Stimulated activated CD4-positive, alpha-beta T cell treated with anti-CD3 and anti-CD28 coated beads, Interleukin-1b, Interleukin-23, amount 100 ng/mL, for 1 hour (primary cell): ENCODE measurements at places on chromosomes 2 and 18.

DNA sequence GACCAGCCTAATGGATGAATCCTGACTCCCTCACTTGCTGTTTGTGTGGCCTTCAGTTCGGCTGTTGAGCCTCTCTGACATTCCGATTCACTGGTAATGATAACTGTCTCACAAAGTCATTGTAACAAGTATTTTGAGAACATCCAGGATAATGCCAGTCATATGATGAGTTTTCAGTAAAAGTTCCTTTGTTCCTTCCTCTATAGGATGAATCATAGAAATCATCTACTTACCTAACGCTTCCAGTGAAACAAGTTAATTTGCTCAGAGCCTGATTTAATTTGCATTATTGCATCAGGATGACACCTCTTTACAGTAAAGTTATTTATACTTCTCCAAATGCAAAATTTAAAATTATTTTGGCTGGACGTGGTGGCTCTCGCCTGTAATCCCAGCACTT lies 32.0 kb downstream of the RAB31 start:
- no peak for DNase-seq

DNA sequence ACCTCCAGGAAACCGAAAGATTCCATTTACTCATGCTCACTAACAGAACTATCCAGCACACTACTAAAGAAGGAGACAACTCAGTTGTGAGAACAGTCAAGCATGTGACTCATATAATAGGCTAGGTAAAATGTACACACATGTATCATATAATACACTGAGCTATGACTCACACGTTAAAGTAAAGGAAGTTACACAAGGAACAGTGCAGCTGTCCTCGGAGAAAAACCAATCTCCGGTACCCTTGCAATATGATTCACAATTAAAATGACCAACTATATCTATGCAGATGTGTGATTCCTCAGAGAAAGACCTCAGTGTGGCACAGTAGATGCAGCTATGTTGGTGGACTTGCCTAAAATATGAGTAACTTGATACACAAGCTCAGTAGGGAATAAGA lies 76.5 kb downstream of the STRN start:
- no peak for DNase-seq

GRCh38 chr18:48116017-48116416 lies 185.6 kb upstream of the SMAD2 start:
- DNase-seq = no peak

- DNase-seq = no peak
These were observed 27.6 kb upstream of the CALCRL start for GRCh38 chr2:187475499-187476248.

GRCh38 chr2:31440764-31441163 lies 26.2 kb upstream of the XDH start:
- DNase-seq = no peak

DNA sequence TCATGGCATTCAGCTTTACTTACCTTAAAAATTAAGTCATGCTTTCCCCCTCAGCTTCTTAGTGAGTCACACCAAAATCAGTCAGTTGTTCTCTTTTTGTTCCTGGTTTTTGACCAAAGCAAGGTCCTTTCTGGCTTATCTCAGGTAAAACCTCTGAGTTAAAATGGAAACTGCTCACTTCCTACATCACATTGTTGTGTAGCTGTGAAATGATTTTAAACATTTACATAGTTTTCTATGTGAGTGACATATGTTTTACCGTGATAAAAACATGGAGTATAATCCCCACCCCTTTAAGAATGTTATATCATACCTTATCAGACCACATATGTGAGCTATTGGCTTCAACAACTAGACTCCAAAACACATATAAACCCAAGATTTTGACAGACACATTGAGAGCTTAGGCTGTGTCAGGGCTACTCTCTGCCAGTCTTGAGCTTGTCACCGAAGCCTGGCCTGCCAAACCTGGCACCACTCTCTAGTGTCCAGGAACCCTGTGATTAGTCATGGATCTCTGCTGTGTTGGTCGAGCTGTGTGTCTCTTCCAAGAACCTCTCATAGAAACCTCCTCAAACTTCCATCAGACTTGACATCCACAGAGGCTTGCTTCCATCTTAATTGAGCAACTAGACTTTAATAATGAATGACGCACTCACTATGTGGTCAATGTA lies 294.5 kb upstream of the FBXO11 start:
- no peak for DNase-seq

GRCh38 chr2:191922736-191923651 lies 76.1 kb upstream of the CAVIN2 start:
- DNase-seq = no peak

DNA sequence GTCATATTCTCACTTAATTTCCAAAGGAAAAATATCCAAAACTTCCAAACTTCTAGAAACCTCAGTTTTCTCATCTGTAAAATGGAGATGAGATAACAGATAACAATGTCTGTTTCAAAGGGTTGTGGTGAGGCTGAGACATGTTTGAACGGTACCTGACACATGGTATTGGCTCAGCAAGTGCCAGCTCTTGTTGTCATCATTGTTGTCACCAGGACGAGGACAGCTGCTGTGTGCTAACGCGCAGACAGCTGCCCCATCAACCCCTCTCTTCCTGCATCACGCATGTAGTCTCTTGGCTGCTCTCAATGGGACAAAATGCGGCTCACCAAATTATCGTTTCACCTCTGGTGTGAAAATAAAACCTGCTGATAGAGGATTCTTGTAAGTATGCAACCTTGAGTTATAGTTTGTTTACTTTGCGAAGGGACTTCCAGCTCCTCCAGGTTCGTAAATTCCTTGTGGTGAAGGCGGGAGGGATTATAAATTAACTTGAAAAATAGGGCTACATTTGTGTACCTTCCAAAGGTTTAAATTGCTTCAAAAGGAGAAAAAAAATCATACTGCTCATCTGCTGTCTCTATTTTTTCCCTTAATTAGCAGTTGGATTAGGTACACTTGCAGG lies 605.4 kb downstream of the BCL11A start:
- no peak for DNase-seq

DNA sequence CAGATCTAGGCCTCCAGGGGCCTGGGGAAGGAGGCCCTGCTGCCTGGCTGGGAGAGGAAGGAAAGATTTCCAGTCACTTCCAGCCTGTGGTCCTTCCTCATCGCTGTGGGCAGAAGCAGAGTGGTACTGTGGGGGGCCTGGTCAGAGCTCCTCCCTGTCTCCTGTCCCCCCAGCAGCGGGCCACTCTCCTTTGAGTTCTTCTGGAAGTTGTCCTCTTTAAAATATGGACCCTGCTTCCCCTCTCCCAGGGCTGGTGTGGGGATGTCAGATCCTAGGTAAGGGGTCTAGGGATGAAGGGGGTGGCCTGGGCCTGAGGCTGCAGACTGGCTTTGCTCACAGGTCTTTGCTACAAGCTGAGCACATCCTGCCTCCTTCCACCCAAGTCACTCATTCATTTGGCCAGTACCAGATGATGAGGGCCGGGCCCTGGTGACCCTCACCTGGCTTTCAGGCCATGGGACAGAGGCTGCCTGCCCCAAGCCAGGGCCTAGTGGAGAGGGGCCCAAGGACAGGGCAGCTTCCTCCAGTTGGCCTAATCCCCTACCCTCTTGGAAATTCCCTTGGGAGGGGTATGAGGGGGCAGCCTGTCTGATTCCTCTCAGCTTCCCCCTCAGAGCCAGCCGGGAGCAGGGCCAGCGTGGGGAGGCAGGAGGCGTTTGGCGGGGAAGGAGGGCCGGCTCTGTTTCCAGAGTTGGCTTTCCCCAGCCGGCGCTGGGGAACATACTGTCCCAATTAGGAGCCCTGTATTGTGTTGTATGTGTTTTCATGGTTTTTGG lies 231.9 kb downstream of the DYSF start:
- no peak for DNase-seq

- DNase-seq = no peak
These were observed 11.7 kb upstream of the MSH6 start for GRCh38 chr2:47771211-47771610.

- DNase-seq = no peak
These were observed 199.2 kb downstream of the ICOS start for GRCh38 chr2:204135752-204136151.

DNA sequence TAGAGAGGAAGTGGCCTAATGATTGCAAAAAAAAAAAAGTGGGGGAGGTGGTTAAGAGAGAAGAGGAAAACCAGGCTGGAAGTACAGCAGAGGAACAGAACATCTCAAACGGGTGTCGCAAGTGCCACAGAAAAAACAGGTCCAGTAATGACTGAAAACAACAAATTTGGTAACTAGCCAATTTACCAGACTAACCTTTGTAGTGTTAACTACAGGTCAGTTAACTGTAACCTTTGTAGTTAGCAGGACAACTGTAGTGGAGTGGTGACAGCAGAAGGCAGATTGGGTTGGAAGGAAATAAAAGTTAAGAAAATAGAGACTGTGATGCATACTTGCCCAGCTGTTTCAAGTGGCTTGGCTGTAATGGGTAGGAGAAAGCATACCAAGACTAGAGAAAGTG lies 91.4 kb upstream of the CHST9 start:
- DNase-seq = no peak

DNA sequence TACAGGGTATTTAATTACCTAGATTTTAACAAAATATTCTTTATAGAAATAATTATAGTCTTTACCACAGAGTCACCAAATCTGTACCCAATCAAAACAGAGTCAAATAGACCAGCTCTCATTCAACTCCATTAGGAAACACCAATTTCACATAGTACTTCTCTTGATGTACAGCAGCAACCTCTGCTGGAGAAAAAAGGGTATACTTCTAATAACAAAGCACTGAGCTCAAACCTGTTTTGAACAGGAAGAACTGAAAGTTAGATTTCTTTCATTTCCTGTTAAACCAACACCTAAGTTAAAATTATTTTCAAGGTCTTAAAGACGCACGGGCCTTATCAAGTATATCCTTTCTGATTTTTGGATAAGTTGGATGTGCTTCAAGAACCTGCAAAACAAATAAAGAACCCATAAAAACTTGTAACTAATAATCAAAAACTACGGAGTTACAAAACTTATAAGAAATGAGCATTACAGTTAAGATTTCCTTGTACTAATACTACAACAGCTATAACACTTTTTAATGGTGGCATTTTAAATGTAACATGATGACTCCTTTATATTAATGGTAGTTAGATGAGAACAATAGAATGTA lies 79.0 kb downstream of the TTC21B start:
- no peak for DNase-seq

DNA sequence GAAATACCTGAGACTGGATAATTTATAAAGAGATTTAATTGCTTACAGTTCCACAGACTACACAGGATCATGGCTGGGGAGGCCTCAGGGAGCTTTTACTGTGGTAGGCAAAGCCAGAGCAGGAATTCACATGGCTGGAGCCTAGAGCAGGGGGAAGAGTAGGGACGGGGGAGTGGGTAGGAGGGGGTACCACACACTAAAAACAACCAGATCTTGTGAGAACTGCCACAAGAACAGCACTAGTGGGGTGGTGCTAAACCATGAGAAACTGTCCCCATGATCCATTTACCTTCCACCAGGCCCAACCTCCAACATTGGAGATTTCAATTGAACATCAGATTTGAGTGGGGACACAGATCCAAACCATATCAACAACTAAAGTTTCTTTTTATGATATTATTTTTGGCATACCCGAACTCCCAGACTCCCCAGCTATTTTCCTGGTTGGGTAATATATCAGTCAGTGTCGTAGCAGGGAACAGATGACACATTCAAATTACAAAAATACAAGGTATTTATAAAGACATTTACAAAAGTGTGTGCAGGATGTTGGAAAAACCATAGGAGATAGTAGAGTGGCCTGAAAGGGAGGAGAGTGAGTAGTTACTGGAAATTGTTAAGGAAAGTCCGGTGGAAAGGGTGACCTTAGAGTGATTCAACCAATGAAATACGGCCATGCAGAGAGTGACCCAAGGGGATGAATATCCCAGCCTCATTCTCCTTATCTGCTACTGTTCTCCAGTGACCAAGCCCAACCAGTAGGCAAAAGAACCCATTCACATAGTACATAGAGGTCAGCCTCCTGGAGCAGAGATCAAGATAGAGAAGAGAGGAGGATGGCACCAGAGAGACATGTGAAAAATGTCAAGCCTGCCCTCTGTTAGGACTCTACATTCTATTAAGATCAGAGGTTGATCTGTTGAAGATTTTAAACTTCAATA lies 8.8 kb downstream of the RPL37A start:
- DNase-seq = no peak

GRCh38 chr2:69923116-69923515 lies 8.2 kb downstream of the MXD1 start:
- no peak for DNase-seq

- no peak for DNase-seq
These were observed 83.6 kb downstream of the HS1BP3 start for GRCh38 chr2:20567159-20567925.

DNA sequence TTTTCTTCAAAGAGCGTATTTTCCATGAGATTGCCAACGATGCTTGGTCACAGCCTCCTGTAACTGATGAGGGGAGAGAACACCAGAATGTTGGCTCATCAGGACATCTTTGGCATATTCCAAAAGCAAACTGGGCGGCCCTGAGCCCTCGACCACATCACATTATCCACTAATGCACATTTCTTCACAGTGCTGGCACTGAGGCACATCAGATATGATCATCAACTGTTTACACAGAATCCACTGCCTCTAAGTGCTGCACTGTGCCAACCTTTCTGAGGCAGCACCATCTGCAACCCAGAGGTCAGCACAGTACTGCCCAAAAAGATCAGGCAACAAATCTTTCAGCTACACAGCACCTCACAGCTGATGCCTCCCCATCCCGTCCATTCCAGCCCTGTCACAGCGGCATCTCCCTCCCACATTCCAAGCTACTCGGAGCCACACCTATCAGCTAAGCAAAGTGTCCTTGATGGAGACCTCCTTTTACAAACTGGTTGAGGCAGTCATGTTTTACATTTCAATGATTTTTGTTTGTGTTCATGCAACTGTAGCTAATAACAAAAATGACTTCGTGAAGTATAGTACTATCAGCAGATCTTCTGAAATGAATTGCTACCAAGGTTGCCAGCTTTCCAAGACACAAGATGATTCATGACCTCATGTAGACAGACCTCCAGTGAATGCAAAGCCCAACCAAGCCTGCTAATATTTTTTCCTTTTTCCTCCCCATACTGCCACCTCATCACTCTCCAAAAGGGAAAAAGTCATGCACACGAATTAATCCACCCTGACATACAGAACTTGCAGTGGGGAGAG lies 32.3 kb downstream of the MYO5B start:
- DNase-seq = no peak

DNA sequence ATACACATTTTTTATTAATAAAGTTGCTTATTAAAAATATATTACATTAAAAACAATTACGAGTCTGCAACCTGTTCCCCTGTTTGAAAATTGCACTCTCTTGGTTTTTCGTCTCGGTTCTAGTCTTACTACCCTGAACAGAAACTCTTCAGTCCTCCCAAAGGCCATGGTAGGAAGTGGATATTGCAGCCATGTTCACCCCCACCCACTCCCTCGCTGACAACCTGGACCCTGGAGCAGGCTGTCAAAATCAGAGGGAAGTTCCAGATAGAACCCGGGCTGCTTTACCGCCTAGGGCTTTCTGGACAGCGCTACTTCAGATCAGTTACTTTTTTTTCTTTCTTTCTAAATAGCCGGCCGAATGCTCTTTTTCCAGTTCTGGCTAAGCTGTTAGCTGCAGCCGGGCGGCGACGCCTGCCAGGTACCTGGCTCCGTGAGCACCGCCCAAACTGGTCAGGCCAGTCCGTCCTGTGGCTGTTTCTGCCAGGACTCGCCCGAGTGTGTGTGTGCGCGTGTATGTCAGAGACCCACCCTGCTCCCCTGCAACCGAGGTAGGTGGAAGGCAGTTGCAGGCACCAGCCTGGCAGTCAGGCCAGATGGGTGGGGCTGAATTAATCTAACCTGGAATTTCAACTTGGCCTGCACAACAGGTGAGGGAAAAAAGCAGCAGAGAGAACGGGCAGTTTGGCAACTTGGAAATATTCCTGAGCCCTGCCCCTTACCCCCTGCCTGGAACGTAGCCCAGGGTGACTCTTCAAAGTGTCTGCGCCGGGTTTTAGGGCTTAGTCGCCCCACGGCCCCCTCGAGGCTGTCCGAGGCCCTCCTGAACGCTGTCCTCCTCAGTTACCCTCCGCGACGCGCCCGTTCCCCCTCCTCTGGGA lies 1.1 kb upstream of the TET3 start:
- no peak for DNase-seq
